ENCODE measurements at places on chromosomes 3 and 15.

GRCh38 chr3:190003681-190004123 lies 117.0 kb downstream of the P3H2 start:
- DNase-seq, result peak; percentile 71

DNA sequence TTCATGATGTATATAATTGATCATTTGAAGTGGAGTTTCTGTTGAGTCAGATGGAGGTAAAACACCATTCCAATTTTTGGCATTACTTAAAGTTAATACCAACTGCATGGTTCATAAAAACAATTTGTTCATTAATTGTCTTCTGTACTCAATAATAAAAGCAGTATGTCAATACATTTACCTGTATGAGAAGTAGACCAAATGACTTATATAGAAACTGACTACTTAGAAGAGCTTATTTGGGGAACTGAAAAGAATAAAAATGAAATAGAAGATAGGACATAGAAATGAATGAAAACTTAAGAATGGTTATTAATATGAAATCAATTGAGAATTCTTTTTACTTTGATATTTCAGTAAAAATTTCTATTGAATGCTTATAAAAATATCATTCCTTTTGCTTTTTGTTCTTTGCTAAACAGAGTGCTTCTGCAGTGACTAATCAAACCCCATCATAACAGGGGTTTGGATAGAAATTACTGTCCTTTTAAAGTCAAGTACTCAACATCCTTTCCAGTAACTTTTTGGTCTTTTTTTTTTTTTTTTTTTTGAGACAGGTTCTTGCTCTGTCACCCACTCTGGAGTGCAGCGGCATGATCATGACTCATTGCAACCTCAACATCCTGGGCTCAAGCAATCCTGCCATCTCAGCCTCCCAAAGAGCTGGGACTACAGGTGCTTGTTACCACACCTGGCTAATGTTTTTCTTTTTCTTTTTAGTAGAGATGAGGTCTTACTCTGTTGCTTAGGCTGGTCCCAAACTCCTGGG lies 6.5 kb upstream of the CRYBG3 start:
- DNase-seq, result no peak

GRCh38 chr3:99635348-99635747 lies 3.0 kb upstream of the COL8A1 start:
- no peak for DNase-seq

- DNase-seq, result no peak
Measured at GRCh38 chr3:31724116-31724515, 191.4 kb downstream of the STT3B start.

- no peak for DNase-seq
Measured at GRCh38 chr3:153246331-153246730, 84.3 kb downstream of the RAP2B start.

DNA sequence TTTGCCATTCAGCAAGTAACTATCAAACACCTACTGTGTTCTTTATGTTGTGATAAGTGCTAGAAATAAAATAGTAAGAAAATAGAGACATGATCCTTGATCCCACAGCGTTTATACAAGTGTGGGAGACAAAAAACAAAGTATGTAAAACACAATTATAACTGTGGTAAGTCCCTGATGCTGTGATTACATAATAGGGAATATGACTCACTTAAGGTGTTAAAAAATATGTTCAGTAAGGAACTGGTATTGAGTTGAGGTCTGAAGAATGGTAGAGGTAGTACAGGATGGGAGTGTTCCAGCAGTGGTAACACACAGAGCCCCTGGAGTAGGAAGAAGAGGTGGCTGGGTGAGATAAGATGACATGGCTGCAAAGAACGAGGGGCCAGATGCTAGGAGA lies 132.1 kb upstream of the TMC3 start:
- DNase-seq, result no peak

- no peak for DNase-seq
Measured at GRCh38 chr3:31137718-31138465, 243.4 kb upstream of the GADL1 start.

- DNase-seq, result no peak
Measured at GRCh38 chr3:81279481-81280379, 481.7 kb downstream of the GBE1 start.

GRCh38 chr15:75666823-75667501 lies 19.2 kb downstream of the SNX33 start:
- peak; percentile 96 for DNase-seq

DNA sequence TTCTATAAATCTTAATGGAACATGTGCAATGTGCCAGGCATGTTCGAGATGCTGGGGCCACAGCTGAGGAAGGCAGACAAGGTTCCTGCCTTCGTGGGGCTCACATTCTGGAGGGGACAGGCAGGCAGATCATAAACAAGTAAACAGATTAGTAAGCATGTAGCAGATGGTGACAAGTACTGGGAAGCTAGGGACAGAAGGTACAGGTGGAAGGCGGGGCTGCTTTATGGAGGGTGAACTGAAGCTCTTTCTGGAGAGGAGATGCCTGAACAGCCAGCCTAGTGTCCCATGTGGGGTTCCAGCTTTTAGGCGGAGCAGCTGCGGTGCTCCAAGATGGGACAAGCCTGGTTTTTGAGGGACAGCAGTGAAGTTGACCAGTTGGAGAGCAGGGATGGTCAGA lies 74.7 kb upstream of the SNRK start:
- no peak for DNase-seq

DNA sequence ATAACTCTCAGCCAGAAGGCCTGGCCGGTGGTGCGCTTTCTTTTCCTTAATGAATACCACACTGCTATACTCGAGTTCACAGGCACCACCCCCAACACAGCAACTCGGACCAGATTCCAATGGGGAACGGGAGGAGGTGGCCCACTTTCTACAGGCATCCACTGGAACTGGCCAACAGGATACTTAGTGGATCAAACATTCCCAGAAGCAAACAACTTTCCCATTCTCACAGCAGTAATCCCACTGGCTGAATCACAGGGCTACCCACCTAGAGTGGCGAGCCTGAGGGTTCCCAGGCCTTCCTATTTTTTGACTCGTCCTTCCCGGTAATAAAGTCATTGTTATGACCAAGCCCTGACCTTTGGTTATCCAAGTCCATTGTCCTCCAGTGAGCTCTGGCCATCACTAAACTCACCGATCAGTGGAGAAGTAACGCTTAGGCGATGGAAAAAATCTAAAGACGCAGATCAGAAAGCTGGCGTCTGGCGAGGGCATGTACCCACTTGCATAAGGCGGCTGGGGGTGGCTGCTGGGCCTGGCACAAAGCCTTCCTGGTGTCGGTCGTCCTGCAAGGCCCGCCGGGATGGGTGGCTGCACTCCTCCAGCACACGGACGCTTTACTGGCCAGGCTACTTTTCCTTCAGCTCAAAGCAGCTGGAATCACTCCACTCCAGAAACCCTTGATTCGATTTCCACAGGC lies 1.2 kb downstream of the EOGT start:
- DNase-seq, result no peak

DNA sequence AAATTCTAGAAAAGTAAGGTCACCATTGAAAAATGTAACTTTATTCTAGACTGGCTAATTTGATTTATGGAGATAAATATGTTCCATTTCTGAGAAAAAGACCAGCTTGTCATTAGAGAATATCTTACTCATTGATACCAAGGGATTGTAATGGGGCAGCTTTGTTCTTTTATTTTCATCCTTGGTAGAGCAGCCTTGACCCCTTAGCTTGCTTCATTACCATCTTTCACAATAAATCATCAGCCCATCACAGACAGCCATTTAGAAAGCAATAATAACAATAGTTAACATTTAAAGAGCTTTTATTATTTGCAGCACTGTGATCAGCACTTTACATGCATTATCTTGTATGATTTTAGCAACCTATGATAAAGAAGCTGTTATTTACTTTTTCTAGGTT lies 253.6 kb downstream of the C3orf38 start:
- DNase-seq, result no peak

- no peak for DNase-seq
Measured at GRCh38 chr15:29034593-29035335, 149.0 kb downstream of the APBA2 start.

- no peak for DNase-seq
Measured at GRCh38 chr3:33441225-33441976, 1.2 kb upstream of the UBP1 start.

DNA sequence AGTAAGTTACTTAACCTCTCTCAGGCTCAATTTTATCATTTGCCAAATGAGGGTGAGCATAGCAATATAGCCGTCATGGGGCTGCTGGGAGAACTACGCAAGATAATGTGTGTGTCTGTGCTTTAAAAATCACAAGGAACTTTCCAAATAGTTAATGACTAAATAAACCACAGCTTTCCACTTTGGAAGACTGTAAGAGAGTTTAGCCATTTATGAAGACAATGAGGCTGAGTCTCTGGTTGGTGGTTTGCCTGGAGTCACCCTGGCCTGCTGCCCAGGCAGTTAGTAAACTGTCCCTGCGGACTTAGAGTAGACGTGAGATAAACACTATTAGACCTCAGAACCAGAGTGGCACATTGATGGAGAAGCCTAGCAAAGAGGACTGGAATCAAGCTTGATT lies 357.7 kb downstream of the CLSTN2 start:
- no peak for DNase-seq

GRCh38 chr15:91291673-91292072 lies 191.6 kb downstream of the SV2B start:
- DNase-seq, result peak; percentile 37

GRCh38 chr3:128489674-128489926 lies 3.4 kb downstream of the GATA2 start:
- no peak for DNase-seq

GRCh38 chr15:29097168-29097567 lies 172.5 kb downstream of the NSMCE3 start:
- no peak for DNase-seq

DNA sequence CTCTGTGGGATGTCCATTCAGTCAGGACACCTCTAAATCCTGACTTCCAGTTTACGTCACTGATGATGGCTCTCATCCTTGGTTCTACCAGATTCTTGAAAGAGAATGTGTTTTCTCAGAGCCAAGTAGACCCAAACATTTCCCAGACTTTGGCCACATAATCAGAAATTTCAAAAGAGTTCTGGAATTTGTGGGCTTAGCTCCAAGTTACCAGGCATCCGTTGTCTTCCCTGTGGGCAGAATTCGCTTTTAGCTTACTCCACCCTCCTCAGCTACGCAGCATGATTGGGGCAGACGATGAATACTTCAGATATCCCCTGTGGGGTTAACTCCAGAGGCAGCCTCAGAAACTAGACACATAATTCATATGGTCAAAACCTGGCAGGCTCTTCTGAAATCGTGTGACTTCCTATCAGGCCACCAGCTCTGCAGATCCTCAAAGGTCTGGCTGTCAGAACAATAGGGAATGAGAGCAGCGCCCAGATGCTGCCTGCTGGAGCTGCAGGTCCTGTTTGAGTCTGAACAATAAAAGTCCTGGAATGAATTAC lies 30.6 kb downstream of the CRTC3 start:
- DNase-seq, result no peak

GRCh38 chr15:63094495-63094931 lies 27.1 kb upstream of the LACTB start:
- no peak for DNase-seq

- DNase-seq, result no peak
Measured at GRCh38 chr3:123952844-123953520, 8.0 kb downstream of the CCDC14 start.

GRCh38 chr3:104458657-104459056 lies 908.1 kb upstream of the ALCAM start:
- no peak for DNase-seq

DNA sequence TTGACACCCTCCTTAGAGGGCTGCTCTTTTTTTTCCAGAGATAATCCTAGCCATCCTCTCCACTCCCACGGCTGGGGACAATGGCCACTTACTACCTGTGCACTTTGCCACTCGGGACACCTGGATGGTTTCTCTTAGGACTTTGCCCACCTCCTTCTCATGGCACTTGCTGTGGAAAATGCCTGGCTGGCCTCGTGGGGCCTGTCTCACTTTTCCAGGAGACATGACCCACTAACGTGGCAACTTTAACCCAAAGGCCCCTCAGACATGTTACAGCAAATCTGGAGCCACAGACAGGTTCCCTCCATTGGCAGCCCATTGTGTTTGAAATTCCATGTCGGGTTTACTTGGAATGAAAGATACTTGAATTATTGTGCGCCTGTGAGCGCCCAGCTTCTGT lies 29.4 kb upstream of the ESYT3 start:
- DNase-seq, result no peak

DNA sequence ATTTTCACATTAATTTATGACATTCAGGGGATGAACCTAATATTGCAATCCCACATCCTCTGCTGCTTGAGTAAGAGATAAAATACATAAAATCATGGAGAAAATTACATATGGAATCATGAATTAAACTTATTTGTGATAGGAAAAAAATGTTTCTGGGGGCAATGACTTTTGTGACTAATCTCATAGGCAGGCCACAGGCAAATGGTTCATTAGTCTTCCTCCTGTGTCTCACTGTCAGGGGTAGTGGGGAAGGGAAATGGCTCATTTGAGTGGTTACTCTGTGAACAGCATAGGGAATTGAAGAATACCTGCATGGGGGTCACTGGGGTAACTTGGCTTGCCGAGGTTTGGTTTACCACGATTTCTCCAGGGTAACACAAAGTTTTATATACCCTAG lies 72.0 kb downstream of the TFG start:
- DNase-seq, result no peak

GRCh38 chr3:39287216-39288164 lies 7.7 kb upstream of the CX3CR1 start:
- DNase-seq, result peak; percentile 23

GRCh38 chr3:145849115-145849514 lies 311.9 kb downstream of the PLOD2 start:
- DNase-seq, result no peak

GRCh38 chr3:133424937-133425869 lies 25.3 kb downstream of the BFSP2 start:
- DNase-seq, result no peak

GRCh38 chr3:162641907-162642306 lies 1145.3 kb downstream of the OTOL1 start:
- DNase-seq, result no peak

DNA sequence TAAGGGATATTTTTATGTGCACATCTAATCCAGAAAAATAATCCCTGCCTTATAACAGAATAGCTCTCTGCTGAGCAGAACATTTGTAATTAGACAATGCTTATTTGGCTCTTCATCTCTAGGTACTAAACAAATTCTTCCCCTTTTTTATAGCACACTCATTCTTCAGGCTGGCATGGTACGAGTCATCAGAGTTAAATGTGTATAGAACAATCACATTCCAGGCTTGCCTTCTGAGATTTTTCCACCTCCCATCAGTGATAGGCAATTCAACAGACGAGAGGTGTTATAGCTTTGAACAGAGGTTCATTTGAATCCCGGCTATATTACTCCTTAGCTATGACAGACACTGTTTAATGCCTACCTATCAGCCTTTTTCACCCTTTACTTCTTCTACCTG lies 21.4 kb upstream of the SPPL2A start:
- no peak for DNase-seq

GRCh38 chr3:71726146-71726545 lies 944 bp upstream of the EIF4E3 start:
- DNase-seq, result no peak

All from A549 (cell line).